NCI-H82 (cell line): ENCODE measurements at places on chromosomes 5 and 9.

DNA sequence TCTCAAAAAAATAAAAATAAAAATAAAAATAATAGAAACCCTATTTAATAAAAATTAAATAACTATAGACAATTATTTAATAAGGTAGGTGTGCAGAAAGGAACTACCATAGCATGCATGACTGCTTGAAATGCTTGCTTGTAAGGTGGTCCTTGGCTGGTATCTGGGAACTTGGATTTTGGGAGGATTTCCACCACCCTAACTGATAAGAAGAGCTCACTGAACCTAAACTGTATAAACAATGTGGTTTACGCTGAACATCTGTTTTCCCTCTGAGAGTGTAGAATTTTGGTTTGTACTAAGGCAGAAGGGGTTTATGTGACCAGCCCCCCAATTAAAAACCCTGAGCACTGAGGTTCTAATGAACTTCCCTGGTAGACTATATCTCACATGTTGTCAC is 31.2 kb downstream of the CPLANE1 start:
- DNase-seq, result no peak

DNA sequence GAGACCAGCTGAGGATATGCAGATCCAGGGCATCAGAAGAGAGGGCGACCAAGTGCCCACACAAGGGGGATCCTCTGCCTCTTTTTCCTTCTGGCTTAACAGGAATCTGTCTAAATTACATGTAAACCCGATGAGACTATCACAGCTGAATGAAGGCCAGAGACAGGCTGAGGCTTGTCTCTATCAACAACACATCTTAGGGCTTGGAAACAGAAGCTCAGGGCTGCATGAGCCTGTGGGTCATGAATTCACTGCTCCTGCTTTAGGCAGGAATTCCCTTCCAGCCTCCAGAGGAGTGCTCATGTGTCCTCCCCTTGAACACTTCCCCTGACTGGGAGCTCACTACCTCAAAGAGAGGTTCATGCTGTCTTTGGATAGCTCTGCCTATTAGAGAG is 106.1 kb upstream of the PHYKPL start:
- DNase-seq, result no peak

GRCh38 chr9:131840751-131841702 is 101.2 kb upstream of the RAPGEF1 start:
- DNase-seq, result no peak

GRCh38 chr5:31656806-31657205 is 17.9 kb downstream of the PDZD2 start:
- peak; percentile 20 for DNase-seq

DNA sequence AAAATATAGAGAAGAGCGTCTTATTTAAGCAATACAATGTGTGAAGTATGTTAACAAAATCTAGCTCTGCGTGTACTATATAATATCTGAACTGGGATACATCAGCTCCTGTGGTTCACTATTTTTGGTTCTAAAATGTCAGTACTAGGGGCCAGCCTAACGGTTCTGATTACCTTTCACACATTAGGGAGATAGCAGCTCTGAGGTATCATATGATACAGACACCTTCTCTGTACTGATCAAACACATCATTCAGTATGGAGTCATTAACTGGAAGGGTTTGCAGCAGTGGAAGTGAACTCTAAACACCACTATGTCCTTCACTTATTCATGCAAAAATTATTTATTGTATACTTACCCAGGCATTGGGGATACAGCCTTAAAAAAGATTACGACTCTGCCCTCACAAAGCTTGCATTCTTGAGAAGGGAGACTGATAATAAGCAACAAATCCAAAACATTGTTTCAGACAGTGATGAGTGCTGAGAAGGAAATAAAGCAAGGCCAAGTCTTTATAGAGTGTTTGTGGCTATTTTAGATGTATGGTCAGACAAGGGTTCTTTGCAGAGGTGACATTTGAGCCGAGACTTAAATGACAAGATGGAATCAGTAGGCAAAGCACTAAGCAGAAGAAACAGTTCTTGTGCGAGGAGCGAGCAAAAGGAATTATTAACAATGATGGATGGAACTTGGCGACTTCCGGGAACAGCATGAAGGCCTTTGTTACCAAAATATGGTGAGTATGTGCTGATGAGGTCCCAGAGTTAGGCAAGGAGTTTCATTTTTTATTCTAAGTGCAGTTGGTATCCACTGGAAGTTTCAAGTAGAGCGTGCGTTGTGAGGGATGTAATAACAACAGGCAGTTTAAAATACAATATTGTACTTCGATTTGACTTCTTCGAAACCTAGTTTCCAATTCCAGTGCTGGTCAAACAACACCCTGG is 1.8 kb upstream of the LNPEP start:
- peak; percentile 39 for DNase-seq

GRCh38 chr5:139633295-139634027 is 14.7 kb upstream of the CXXC5 start:
- peak; percentile 83 for DNase-seq

- peak; percentile 65 for DNase-seq
Measured at GRCh38 chr9:112361601-112362000, 18.3 kb upstream of the HSDL2 start.

GRCh38 chr5:154273963-154274827 is 83.7 kb downstream of the GALNT10 start:
- DNase-seq, result no peak

GRCh38 chr9:93949073-93949693 is 6.0 kb downstream of the BARX1 start:
- no peak for DNase-seq

GRCh38 chr5:126769703-126770102 is 7.2 kb upstream of the LMNB1 start:
- no peak for DNase-seq

GRCh38 chr5:168822745-168823281 is 243.6 kb upstream of the PANK3 start:
- no peak for DNase-seq

DNA sequence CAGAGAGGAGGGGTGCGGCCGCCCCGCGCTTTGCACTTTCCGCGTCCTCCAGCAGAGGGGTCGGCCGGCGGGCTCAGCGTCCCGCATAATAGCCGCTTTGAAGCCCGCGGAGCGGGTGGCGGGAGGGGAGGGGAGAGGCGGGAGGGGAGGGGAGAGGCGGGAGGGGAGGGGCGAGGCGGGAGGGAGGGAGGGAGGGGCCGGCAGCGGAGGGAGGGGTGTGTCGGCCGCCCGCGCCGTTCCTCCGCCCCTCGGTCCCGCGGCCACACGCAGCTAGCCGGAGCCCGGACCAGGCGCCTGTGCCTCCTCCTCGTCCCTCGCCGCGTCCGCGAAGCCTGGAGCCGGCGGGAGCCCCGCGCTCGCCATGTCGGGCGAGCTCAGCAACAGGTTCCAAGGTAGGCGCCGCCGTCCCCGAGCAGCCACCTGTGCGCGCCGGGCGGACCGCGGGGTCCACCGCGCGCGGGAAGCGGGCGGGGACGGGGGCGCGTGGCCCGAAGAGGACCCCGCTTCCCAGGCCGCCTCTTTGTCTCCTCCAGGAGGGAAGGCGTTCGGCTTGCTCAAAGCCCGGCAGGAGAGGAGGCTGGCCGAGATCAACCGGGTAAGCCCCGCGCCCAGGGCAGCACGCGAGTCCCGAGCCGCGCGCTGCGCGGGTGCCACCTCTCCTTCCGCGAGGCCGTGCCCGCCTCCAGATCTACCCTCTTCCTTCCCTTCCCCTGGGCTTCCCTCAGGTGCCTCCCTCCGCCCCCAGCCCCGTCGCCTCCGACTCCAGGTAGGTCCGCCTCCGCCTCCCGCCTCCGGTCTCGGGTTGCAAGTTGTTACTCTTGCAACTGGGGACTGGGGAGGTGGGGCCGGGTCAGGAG is at the start of gene AIF1L:
Gene AIF1L, plus strand, starts transcription at position 263 of the 857 bp plus-strand sequence. Its CDS starts 99 bp downstream, at position 362.
- peak; percentile 72 for DNase-seq

- no peak for DNase-seq
Measured at GRCh38 chr5:172167895-172168294, 20.1 kb downstream of the STK10 start.

- no peak for DNase-seq
Measured at GRCh38 chr5:83653669-83654068, 67.0 kb downstream of the HAPLN1 start.

DNA sequence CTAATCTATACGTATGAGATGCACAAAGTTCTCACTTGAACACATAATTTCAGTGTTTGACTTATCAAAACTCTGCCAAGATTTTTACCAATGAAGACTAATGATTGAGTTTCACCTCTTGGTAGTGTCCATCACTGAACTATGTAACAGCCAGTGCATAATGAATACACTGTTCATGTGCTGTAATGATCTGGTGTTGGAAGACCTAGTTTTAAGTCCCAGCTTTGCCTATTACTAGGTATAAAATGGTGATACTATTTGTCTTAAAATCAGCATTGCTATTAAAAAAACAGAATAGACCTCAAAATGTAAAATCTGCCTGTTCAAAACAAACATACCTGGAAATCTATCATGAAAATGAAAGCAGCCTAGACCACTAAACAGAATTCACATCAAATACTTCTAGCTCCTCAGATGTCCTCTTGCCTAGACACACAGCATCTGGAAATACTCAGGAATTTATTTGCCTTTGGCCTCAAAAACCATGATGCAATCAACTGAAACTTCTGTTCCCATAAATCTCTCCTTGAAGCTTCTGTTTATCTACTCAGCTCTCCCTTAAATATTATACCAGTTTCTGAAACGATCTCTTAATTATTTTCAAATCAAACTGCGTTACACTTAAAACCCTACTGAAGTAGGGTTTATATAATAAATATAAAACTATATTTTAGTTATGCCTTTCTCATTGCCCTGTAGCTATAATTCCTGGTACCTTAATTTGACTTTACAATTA is 38.1 kb downstream of the MRPS27 start:
- no peak for DNase-seq

GRCh38 chr5:180648658-180649296 is 623 bp downstream of the FLT4 start:
- DNase-seq, result no peak

GRCh38 chr5:112995764-112996618 is 19.4 kb downstream of the DCP2 start:
- peak; percentile 72 for DNase-seq

GRCh38 chr9:123997665-123998277 is 13.8 kb upstream of the LHX2 start:
- peak; percentile 27 for DNase-seq

DNA sequence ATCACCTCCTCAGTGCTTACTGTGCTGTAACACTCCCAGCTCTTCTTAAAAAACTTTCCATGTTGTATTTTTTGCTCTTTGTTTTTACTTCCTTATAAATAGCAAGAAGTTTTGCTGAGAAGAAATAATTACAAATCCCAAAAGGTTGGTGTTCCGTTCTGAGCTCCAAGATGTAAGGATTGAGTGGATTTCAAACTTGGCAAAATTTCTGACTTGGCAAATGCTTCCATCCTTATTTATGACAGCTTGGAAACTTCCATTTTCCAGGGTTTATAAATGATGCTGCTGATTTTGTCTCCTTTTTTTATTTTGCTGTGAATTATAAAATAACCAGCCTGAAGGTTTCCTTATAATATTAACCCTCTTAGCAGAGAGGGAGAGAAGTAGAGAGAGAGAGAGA is 151.9 kb downstream of the NTRK2 start:
- no peak for DNase-seq

DNA sequence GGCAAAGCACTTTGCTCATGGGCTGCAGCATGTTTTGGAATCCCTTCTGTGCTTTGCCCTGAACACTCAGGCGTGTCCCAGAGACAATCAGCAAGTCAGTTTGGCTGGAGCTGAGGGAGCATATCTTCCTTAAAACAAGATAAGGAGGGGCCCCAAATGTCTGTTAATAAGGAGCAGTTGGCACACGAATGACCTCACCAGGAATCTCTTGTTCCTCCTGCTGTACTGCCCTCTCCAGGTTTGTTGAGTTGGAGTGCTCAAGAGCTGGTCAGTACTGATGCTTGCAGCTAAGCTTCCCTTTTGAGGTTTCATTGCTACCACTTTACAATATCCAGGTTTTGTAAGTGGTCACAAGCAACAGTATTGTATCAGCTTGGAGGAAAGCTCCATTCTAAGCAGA is 101.3 kb upstream of the EGFLAM start:
- DNase-seq, result peak; percentile 4

GRCh38 chr9:131661568-131662288 is 78.1 kb downstream of the RAPGEF1 start:
- DNase-seq, result no peak

DNA sequence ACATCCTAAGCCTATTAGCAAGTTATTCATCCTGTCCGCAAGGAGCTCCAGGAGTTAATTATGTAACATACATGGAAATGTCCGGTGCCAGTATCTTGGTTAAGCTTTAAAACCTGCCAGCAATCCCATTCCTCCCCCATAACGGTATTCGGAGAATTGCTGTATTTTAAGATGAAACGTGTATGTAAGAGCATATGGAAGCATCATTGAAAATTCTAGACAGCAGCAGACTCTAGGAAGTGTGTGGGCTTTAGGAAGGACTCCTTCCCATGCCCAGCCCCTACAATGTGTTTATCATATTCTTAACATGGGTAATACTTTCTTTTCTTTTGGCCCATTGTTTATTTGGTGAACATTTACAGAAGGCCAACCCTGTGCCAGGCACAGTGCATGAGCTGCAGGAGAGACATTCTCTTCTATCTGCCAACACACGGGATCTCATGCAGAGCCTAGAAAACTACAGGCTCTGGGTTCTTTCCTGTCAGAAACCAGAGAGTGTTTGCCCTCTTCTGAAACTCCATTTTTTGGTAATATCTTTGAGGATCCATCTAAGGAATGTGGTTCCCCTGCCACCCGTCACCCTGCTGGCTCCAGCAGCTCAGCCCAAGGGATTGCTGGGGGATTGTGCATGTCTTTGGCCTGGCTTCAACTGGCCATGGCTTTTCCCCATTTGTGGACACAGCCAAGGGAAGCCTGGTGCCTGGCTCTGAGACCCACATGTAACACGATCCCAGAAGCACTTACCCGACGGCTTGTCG is 15.1 kb downstream of the ANGPTL2 start:
- DNase-seq, result no peak

DNA sequence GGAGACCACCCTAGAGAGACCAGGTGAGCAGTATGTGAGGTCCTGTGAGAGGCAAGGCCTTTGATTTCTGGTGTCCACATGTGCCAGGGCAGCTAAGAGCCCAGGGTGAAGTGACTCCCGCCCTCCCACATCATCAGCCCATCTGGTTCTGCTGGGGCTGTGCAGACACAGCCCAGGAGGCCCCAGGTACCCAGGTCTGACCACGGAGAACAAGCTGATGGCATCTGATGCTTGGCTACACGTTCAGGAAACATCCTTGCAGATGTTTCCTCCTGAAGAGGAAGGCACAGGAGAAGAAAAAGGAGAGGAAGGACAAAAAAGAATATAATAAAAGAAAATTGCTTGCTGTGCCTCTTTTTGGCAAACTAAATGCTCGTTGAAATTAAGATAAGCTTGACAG is 225.8 kb downstream of the PAX5 start:
- DNase-seq, result no peak

GRCh38 chr5:124234770-124235562 is 511.5 kb downstream of the ZNF608 start:
- DNase-seq, result no peak

GRCh38 chr5:72488756-72489155 is 18.5 kb downstream of the ZNF366 start:
- DNase-seq, result no peak

GRCh38 chr5:150122158-150122510 is 33.5 kb downstream of the PDGFRB start:
- DNase-seq, result no peak

- DNase-seq, result peak; percentile 69
Measured at GRCh38 chr5:150486402-150487198, 21.3 kb upstream of the NDST1 start.

GRCh38 chr5:16049761-16050160 is 129.8 kb downstream of the MARCHF11 start:
- DNase-seq, result no peak

GRCh38 chr5:88829775-88830174 is 53.2 kb downstream of the MEF2C start:
- DNase-seq, result no peak
